DMS 273 treated with DMSO at 0.1 percent for 48 hours (cell line): ENCODE measurements at places on chromosomes 3 and 15.
A peak's percentile ranks its signal among the peaks of the same experiment; 100 is the strongest.

DNA sequence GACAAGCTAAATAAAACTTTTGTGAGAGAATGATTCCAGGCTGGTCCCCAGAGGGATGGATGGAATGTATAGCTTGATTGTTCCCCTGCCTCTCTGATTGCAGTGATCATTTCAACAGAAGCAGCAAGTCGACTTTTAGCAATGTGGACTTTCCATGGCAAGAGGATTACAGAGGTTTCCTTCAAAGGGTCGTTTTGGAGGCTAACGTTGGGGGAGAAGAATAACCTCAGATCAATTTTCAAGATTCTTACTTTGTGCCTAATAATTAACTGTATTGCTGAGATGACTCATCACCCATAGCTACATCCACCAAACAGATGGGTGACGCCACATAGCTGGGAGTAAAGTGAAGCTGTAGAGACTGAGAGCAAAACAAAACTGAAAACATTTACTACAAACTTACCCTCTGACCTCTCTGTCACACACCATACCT, 79.9 kb downstream of the GTPBP8 start:
- DNase-seq: peak; percentile 38

- DNase-seq: no peak
Observed at GRCh38 chr15:35151381-35151780, 66.3 kb upstream of the NANOGP8 start.

DNA sequence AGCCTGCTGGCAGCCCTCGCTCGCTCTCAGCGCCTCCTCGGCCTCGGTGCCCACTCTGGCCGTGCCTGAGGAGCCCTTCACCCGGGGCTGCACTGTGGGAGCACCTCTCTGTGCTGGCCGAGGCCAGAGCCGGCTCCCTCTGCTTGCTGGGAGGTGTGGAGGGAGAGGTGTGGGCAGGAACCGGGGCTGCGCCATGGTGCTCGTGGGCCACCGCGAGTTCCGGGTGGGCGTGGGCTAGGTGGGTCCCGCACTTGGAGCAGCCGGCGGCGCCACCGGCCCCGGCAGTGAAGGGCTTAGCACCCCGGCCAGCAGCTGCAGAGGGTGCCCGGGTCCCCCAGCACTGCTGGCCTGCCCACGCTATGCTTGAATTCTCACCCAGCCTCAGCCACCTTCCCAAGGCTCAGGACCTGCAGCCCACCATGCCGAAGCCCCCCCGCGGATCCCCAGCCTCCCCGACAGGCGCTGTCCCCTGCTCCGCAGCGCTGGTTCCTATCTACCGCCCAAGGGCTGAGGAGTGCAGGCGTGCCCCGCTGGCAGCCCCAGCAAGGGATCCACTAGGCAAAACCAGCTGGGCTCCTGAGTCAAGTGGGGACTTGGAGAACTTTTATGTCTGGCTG, 863.3 kb downstream of the IGSF11 start:
- DNase-seq: no peak

DNA sequence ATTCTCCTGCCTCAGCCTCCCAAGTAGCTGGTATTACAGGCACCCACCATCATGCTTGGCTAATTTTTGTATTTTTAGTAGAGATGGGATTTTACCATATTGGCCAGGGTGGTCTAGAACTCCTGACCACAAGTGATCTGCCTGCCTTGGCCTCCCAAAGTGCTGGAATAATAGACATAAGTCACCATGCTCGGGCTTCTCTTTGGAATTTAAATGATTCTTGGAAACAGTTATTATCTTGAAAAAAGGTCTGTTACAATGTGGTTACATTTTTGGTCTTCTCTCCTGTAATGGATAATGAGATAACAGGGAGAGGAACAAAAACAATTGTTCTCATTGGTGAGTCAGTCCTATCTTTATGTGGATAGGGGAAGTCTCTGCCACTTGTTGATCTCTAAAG, 59.8 kb upstream of the AADACL2 start:
- no peak for DNase-seq

GRCh38 chr3:115885621-115886020, 262.3 kb downstream of the GAP43 start:
- DNase-seq: no peak

DNA sequence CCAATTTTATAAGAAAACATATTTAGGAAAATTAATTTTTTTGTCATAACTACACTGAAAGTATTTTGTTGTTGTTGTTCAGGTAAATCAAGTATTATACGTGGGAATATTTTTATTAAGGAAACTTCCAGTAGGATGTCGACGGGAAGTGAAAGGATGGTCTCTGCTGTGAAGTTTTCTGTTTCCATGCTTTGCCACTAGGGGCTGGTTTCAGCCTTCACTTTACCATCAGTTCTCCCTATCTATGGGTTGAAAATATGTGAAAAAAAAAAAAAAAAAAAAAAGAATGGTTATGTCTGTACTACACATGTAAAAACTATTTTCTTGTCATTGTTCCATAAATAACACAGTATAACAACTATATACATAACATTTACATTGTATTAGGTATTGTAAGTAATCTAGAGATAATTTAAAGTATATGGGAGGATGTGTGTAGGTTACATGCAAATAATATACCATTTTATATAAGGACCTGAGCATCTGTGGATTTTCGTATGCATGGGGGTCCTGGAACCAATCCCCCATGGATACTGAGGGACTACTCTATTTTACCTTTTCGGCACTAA, 136.7 kb downstream of the SMAD6 start:
- DNase-seq: no peak

DNA sequence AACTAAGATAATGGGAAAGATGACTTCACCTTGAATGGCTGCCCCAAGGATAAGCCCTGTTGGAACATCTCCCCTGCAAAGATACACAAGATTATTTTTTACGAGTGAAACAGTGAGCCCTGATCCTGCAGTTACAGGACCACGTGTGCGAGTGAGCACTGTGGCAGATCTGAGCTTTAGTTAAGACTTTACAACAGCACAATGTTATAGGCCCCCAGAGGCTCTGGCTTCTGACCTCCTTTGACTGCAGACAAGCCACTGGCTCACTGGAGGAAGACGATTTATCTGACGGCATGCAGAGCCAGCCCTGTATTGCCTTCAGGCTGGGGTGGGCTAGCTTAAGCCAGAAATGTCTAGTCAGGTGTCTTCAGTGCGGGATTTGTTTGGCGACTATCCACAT, 174.4 kb downstream of the ARRDC4 start:
- no peak for DNase-seq

- no peak for DNase-seq
Observed at GRCh38 chr3:195187609-195188425, 83.1 kb downstream of the XXYLT1 start.
